ENCODE measurements at places on chromosomes 12 and 14. TPM values are rescaled to one million over a fixed set of nuclear protein-coding genes. Genes with fewer than 3 reads are reported as not detected.
A peak's percentile ranks its signal among the peaks of the same experiment; 100 is the strongest.

- DNase-seq: no peak
- peaks cover 40% of the 10 kb centered on the region for H3K4me1 ChIP-seq
- no peaks in the 10 kb centered on the region for H3K27me3 ChIP-seq
- peaks cover 12% of the 10 kb centered on the region for H3K36me3 ChIP-seq
- peak overlapping the region; percentile 99 for H3K27ac ChIP-seq
Measured at GRCh38 chr14:23071921-23072539, 14.7 kb upstream of the CDH24 start.

DNA sequence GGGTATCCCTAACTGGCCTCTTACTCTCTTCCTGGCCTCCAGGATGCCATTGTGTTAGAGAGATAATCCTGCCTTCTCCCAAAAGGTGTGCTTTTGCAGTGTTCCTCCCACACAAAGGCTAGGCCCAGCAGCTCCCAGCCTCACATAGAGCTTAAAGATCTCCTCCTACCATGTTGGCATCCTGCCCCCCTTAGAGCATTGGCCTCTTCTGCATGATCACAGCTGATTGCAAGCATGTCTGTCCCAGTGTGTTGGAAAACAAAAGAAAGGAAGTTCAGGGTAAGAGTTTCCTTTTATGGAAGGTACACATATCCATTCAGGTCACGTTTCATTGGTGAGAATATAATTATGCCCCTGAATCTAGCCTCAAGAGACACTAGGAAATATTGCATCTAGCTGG lies 405.4 kb downstream of the TMTC2 start:
- DNase-seq: no peak
- H3K27ac ChIP-seq: no peak overlapping the region
- H3K4me3 ChIP-seq: no peak overlapping the region
- H3K36me3 ChIP-seq: peaks cover 15% of the 10 kb centered on the region

DNA sequence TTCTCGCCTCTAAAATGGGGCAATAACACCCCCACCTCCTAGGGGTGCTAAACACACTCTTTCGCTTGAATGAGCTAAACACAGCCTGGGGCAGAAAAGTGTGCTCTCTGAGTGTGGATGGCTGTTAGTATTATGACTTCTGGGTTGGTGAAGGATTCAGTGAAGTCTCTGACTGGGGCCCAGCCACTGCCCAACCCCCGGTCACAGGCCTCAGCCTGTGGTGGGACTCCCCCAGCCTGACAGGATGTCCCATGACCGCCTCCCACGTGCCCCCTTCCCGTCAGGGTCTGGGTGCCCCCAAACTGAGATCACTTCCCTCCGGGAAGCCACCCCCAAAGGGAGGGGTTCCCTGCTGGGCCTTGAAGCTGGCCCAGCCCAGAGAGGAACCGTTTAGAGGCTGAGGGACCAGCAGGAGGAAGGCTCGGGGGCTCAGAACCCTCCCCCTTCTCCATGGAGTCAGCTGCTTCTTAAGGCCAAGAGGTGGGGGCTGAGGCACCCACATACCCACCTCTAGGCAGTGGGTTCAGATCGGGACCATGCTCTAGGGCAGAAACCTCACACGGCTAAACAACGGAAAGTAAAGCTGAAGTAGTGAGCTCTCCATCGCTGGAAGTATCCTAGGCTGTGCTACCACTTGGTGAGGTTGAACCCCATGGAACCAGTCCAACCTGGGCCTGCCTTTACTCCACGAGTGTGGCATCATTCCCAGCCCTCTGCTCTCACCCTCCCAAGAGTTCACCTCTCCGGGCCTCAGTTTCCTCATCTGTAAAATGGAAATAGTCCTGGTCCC lies 13.8 kb downstream of the DTX1 start:
- H3K36me3 ChIP-seq: no peaks in the 10 kb centered on the region
- H3K4me1 ChIP-seq: peaks cover 9% of the 10 kb centered on the region
- H3K27ac ChIP-seq: no peak overlapping the region
- no peak for DNase-seq
- peaks cover 36% of the 10 kb centered on the region for H3K27me3 ChIP-seq

Gene TMEM229B
- total RNA-seq: 5.9 TPM

DNA sequence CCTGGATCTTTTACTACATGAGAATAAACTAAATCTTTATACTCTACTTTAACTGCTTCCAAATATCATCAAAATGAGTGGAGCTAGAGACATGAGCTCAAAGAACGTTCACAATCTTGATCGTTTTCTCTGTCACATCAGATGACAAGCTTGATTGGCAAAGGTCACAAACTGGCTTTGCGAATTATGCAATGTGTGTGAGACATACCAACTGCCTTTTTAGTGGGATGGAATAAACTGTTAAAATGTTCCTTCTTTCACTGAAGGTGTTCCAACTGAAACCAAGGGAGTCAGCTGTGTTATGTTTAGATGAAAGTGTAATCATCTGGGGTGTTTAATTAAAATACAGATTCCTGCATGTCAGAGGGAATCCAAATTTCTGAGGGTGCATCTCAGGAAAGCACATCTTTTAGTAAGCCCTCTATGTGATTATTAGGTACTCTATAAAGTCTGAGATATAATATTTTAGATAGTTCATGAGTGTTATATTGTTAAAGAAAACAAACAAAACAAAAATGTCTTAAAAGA lies 21.9 kb downstream of the KITLG start:
- no peak overlapping the region for H3K27ac ChIP-seq
- H3K27me3 ChIP-seq: no peaks in the 10 kb centered on the region
- H3K36me3 ChIP-seq: no peaks in the 10 kb centered on the region
- DNase-seq: no peak
